Stimulated activated CD4-positive, alpha-beta T cell treated with anti-CD3 and anti-CD28 coated beads, Interleukin-12 subunit alpha, Interleukin-12 subunit beta, amount 100 ng/mL, for 48 hours (primary cell): ENCODE measurements at places on chromosomes 7 and 10.

- no peak for DNase-seq
These were observed 186.2 kb downstream of the RAMP3 start for GRCh38 chr7:45343746-45344145.

DNA sequence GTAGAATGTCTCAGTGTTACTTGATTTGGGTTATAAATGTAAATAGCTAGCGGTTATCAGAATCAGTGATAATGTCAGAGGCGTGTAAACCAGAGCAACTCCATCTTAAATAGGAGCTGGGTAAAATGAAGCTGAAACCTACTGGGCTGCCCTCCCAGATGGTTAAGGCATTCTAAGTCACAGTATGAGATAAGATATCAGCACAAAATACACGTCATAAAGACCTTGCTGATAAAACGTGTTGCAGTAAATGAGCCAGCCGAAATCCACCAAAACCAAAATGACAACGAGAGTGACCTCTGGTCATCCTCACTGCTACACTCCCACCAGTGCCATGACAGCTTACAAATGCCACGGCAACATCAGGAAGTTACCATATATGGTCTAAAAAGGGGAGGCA, 172.3 kb downstream of the CHRM2 start:
- DNase-seq: no peak

DNA sequence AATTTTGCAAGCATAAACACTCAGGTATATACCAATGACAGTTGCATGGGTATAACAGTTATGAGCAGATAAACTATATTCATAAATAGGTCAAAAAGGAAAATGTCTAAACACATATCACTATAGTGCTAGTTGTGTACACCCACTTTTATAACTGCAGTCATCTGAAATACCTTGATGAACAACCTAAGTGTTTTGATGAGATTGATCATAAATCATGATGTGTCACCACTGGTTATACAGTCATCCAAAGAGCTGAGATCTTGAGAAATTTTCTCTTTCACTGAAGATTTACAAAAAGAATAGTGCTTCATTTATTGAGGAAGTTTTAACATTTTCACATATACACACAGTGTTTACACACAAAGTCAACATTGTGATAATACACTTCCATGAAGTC, 78.6 kb upstream of the SLC25A13 start:
- DNase-seq: no peak

- no peak for DNase-seq
These were observed 11.9 kb upstream of the TEX36 start for GRCh38 chr10:125694883-125695282.

DNA sequence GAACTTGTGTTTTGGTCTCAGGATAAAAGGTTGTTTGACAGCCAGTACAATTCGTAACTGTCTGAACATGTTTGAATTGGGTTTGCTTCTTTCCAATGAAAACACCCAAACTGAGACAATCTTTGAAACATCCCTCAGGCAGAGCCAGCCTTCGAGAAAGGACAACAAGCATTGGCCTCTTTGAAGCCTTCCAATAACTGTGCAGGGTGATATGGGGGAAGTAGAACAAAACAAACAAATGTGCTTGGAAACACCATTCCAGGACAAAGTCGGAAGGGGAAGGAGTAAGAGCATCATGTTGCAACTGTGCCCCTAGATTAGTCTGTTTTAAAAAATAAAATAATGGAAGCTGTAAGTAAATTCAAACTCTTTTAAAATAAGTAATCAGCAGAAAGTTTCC, 39.5 kb downstream of the IL2RA start:
- no peak for DNase-seq

GRCh38 chr7:105097619-105098018, 83.6 kb downstream of the KMT2E start:
- no peak for DNase-seq

DNA sequence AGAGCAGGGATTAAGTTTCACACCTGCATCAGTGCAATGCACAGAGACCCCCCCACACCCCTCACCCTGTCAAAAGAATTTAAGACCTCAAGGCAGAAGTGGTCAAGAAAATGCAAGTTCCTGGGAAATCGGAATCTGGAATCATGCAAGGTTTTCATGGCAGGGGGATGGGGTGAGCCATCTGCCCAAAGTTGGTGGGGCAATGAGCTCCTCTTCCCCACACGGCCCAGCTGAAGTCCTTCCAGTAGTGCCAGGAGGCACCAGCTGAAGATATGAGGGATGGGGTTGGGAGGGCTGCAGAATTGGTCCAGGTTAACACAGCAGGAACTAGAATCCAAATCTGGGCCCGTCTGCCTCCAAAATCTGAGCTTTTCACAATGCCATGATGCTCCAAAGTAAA, 25.0 kb upstream of the TMEM273 start:
- no peak for DNase-seq

DNA sequence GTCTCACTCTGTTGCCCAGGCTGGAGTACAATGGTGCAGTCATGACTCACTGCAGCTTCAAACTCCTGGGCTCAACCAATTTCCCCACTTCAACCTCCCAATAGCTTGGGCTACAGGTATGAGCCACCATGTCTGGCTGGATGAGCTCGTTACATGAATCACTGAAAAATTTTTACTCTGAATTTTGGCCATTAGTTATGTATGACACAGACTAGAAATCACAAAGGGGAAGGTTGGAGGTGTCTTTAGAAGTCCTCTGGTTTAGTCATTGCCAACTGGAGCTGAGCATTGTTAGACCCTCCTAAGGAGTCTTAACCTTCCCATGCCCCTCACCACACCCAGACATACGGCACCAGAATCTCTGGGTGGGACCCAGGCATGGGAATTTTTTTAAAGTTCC, 34.7 kb downstream of the SVIL start:
- no peak for DNase-seq

DNA sequence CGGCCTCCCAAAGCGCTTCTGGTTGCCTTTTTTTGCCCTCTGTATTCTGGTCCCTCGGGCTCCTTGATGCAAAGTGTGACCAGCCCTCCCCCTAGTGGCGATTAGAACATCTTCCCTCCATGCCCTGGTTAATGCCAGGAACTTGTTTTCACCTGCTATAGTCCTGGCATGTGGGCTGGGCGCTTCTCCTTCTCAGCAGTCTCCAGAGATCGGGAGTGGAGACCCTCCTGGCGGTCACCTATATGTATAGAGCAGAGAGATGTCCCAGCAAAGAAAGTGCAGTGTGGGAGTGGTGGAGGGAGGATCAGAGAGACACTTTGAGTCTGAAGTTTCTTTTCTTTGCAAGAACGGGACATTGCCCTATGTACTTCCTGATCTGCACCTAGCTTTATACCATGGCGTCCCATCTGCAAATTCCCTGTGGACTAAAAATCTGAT, 264.1 kb downstream of the OTUD1 start:
- peak; percentile 17 for DNase-seq

DNA sequence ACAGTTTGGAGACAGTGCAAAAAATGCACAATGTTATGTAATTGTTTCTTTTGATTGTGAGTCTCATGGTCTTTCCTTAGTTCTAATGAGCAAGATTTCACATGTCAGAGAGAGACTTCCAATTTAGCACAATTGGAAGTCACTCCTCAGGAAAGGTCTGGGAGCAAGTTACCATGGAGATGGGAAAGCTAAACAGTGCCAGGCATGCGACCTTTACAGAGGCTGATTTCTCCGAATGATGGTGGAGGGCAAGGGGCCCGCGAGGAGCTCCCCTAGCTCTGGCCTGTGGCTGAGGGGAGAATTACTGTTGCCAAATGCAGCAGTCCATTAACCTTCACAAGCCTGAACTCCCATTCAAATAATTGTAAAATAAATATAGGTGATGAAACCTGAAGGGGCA, 59.3 kb downstream of the CDCA7L start:
- no peak for DNase-seq

DNA sequence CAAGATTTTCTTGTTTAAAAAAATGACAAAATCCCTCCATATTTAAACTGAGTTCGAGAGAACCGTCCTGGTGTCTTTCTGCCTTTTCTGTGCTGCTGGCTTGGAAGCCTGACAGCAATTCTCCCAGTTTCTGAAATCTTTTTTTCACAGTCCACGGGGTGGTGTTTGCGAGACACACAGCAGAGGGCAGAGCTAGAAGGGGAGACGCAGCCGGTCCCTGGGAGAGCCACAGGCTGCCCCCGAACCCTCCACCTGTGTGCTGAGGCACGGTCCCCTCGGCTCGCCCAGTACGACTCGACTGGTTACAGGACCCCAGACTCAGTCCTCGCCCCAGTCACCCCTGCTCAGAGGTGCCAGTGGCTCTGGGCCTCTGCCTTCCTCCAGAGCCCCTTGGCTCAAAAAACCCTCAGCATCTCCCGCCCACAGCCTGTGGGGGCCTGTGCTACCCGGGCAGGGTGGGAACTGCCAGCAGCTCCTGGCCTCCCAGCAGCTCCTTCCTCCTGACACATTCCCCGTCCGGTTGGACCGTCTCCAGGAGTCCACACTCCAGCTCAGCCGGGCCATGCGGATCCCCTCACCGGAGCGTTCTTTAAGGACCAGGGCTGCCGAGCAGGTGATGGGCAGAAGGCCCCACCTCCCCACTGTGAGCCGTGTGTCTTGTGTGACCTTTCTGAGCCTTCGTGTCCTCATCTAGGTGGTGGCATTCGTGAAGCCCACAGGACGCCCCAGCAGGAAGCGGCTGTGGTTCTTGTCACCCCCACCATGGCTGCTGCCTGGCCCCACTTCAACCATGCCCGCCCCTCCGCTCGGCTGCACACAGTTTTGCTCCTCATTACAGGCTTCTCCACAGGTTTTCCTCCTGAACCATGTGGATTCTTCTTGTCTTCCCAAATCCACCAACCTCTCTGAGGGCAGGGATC, 52.3 kb upstream of the EN2 start:
- no peak for DNase-seq

GRCh38 chr7:86844608-86845007, 200.9 kb downstream of the GRM3 start:
- no peak for DNase-seq

GRCh38 chr10:73837072-73837471, 25.7 kb upstream of the NDST2 start:
- no peak for DNase-seq
